GM23248 (cell line): ENCODE measurements at places on chromosomes 7 and 10. TPM values are rescaled to one million over a fixed set of nuclear protein-coding genes. Genes with fewer than 3 reads are reported as not detected.

GRCh38 chr7:15178065-15178464 lies 275.5 kb upstream of the DGKB start:
- DNase-seq: peak; percentile 35

GRCh38 chr10:93436591-93437085 lies 45.5 kb downstream of the MYOF start:
- peak; percentile 97 for DNase-seq

DNA sequence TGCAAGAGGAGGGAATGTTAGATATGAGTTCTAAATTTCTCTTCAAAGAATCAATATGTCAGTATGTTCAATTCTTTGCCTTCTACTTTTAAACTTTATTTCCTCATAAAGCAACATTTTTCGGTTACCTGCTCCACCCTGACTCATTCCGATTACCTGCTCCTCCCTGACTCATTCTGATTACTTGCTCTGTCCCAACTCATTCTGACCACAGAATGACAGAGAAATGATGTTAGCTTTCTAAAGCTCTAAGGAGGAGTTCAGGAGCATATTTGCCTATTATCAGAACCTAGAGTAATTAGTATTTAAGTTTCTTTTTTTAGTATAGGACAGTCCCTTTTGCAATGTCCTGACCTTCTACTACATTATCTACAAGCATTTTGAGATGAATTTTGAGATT lies 24.5 kb upstream of the PPP1R9A start:
- no peak for DNase-seq

DNA sequence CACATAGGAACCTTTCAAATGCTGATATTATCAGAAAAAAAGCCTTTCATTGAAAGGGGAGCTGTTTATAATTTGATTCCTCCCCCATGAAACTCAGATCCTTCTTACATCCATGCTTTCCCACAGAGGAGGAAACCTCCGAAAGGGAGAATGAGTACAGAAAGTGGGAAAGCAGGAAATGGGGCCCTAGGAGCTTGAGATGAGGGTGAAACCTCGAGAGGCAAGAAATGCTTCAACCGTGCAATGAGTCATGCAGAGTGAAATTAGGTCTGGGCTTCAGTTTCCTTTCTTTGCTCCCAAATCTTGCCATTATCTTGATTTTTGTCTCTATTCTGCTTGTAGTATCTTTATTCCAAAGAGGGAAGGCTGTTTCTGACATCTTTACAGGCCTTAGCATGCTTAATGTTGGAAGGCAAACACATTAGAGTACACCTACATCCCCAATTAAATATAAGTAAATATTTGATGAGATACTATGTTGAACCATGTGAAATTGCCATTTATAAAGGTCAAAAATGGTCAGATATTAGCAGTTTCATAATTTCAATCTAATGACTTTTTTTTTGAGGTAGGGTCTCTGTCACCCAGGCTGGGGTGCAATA lies 79.1 kb downstream of the NAMPT start:
- DNase-seq: peak; percentile 27

The CLEC2L gene
- polyA plus RNA-seq: not detected in 2 replicates

The KAZALD1 gene
- 34.1 and 34.4 TPM in 2 replicates for polyA plus RNA-seq

The OPN4 gene
- polyA plus RNA-seq: not detected in 2 replicates

The VSTM4 gene
- 12.3 and 12.4 TPM in 2 replicates for polyA plus RNA-seq
